ENCODE measurements at places on chromosomes 7 and 10. TPM values are rescaled to one million over a fixed set of nuclear protein-coding genes. Genes with fewer than 3 reads are reported as not detected.

Gene EXOSC1
- 53.7 TPM for total RNA-seq

Gene KLF14
- not detected for total RNA-seq

DNA sequence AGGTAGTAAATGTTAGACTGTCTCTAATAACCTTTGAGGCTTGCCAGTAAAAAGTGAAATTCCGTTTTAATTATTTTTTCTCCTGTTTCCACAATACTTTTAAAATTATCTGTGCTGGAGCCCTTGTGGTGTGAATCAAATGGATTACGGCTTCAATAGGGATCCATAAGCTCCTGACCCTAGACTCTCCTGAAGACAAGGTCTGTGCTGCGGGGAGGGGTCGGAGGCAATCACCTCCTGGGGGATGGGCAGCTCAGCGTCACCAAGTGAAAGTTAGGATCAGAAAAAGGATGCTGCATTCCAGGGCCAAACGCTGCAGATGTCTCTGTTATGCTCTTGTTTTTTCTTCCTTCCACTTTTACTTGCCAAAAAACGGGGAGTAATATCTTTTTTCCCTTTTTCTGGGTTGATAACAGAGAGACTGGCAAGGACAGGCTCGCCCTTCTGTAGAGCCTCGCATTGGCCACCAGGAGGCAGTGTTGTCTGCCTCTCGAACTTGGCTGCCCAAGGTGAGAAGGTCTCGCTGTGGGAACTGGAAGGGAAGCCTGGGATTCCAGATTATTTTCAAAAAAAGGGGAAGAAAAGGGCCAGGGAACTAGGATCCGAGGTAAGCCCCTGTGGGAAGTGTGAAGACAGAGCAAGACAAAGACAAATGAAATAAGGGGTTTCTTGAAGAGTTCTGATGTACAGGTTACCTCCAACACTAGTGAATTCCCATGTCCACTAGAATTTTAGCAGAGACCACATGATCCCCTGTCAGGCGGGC, 621.9 kb downstream of the ACTR3B start:
- H3K27me3 ChIP-seq: peaks cover 8% of the 10 kb centered on the region
- no peak overlapping the region for H3K27ac ChIP-seq
- H3K4me3 ChIP-seq: no peak overlapping the region
- no peaks in the 10 kb centered on the region for H3K4me1 ChIP-seq
- DNase-seq: peak; percentile 10
- H3K36me3 ChIP-seq: peaks cover 85% of the 10 kb centered on the region

Gene SPDYE2B
- total RNA-seq: not detected

DNA sequence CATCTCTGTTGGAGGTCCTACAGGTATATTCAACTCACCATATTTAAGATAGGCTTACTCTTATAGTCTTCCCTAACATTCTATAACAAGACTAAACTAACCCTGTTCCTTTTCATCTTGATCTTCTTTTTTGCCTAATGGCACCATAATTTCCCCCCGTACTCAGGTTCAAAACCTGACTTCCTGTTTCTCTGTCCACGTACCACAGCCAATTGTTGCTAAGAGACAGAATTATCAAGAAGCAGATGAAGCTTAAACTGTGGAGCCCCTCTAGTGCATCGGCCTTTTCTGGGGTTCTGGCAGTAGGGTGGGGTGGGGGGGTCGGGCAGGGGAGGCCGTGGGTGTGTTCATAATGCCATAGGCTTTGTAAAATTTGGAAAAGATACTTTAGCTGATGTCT, 109.2 kb downstream of the EVX1 start:
- H3K36me3 ChIP-seq: no peaks in the 10 kb centered on the region
- H3K27me3 ChIP-seq: no peaks in the 10 kb centered on the region
- no peak overlapping the region for H3K27ac ChIP-seq
- H3K4me1 ChIP-seq: 0 out of 2 replicates have a peak, but pooled peaks cover 3% of the 10 kb centered on the region
- H3K4me3 ChIP-seq: no peak overlapping the region
- no peak for DNase-seq

Gene A1CF
- 0.07 TPM for total RNA-seq

DNA sequence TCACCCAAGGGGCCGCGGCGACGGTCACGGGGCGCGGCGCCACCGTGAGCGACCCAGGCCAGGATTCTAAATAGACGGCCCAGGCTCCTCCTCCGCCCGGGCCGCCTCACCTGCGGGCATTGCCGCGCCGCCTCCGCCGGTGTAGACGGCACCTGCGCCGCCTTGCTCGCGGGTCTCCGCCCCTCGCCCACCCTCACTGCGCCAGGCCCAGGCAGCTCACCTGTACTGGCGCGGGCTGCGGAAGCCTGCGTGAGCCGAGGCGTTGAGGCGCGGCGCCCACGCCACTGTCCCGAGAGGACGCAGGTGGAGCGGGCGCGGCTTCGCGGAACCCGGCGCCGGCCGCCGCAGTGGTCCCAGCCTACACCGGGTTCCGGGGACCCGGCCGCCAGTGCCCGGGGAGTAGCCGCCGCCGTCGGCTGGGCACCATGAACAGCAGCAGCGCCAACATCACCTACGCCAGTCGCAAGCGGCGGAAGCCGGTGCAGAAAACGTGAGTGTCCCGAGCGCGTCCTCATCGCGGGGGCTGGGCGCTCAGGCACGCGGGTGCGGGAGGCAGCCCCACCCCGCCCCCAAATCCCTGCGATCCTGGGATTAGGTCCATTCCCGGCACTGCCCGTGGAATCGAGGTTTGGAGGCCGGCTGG, 509 bp downstream of the AHR start:
- peaks cover 3% of the 10 kb centered on the region for H3K36me3 ChIP-seq
- H3K4me3 ChIP-seq: peak overlapping the region; percentile 91
- H3K27ac ChIP-seq: no peak overlapping the region

DNA sequence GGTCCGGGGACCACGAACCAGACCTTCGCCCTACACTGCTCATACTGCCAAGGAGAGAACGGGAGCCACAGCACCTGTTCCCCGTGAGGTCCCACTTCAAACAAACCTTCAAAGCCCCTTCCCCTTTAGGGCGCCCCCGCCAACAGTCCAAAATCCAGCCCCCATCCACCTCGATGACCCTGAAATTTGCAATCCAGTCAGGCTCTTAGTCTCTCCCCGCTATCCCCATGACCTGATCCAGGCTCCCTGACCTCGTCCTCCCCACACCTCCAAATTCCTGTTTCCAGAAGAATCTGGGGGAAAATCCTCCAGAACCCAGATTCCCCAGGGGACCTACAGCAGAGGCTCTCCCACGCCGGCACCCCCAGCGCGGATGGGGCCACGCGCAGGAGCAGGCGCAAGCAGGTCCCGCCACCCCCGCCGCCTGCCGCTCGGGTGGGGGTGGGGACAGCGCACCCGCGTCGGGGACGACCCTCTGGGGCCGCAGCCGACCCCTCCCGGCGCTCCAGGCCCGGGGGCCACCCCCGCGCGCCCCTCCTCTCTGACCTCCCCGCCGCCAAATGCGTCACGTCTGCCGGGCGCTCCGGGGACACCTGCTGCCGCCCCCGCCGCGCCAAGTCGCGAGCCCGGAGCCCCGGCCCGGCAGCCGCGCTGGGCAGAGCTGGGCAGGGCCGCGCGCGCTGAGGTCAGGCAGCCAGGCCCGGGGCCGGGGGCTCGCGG, 753 bp downstream of the CAMK2B start:
- H3K36me3 ChIP-seq: no peaks in the 10 kb centered on the region
- no peak for DNase-seq
- H3K27me3 ChIP-seq: peaks cover 62% of the 10 kb centered on the region
- peak overlapping the region; percentile 69 for H3K4me3 ChIP-seq

DNA sequence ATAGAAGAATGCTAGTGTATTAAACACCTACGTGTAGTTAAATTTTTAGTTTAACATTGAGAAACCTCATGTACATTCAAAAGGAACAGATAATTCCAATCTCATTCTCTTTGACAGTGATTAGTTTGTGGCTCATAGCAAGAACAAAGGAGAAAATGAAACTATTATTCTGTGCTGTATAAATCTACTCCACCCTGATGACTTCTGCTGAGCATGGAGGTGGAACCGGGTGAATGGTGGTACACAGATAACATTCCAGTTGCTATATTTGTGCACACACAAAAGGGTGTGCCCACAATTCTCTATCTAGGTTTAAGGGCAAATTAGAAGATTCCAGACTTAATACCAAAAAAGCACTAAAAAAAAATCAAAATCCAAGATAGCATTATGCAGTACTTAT, 17.0 kb upstream of the RALA start:
- H3K4me3 ChIP-seq: no peak overlapping the region
- peaks cover 30% of the 10 kb centered on the region for H3K27me3 ChIP-seq
- H3K27ac ChIP-seq: no peak overlapping the region
- peaks cover 17% of the 10 kb centered on the region for H3K4me1 ChIP-seq

GRCh38 chr7:134089446-134089845, 37.7 kb upstream of the LRGUK start:
- peaks cover 8% of the 10 kb centered on the region for H3K27me3 ChIP-seq
- no peak overlapping the region for H3K27ac ChIP-seq
- DNase-seq: no peak

DNA sequence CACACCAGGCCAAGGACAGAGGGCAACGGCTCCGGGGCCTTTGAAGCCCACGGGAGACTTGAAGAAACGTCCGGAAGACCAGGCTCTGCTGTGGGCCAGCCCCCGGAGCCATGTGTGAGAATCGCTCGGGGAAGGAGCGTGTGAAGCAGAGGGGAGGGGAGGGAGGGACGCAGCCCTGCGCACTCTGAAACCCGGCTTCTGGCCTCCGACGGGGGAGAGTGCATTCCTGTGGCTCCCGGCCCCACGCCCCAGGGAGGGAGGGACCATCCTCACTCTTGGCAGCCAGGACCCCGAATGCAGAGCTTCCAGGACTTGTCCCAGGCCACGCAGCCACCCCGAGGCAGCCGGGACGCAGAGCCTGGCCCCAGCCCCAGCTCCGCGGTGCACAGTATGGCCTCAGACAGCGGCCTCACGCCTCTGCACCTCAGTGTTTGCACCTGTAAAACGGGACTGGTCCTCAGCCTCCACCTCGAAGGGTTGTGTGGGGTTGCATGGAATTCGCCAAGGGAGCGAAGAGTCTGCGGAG, 67.4 kb downstream of the PDGFA start:
- peak; percentile 53 for DNase-seq
- H3K36me3 ChIP-seq: no peaks in the 10 kb centered on the region
- H3K4me1 ChIP-seq: peaks cover 23% of the 10 kb centered on the region
- peaks cover 29% of the 10 kb centered on the region for H3K27me3 ChIP-seq
